Renal cortex interstitium (tissue), 15 donors: ENCODE measurements at places on chromosomes 1 and 21. TPM values are rescaled to one million over a fixed set of nuclear protein-coding genes. Genes with fewer than 3 reads are reported as not detected.

The TRAPPC3 gene
- polyA plus RNA-seq, result 61.4 TPM

The ACTL8 gene
- polyA plus RNA-seq, result 0.06 TPM

The SLC37A1 gene
- polyA plus RNA-seq, result 7.5 TPM

The NFIA gene
- 17.3 TPM for polyA plus RNA-seq

The GBP6 gene
- not detected for polyA plus RNA-seq

The CSF3R gene
- polyA plus RNA-seq, result 3.7 TPM

The LCE1B gene
- polyA plus RNA-seq, result not detected

The FCRL6 gene
- polyA plus RNA-seq, result 0.32 TPM

The ADAM30 gene
- not detected for polyA plus RNA-seq

The HNRNPCL4 gene
- 0.53 TPM for polyA plus RNA-seq

The FBXO2 gene
- 1.7 TPM for polyA plus RNA-seq

The TMEM82 gene
- 4.1 TPM for polyA plus RNA-seq

The S100A14 gene
- polyA plus RNA-seq, result 22.1 TPM

The ADCY10 gene
- polyA plus RNA-seq, result 0.40 TPM

The CHIA gene
- not detected for polyA plus RNA-seq

The FCN3 gene
- 3.3 TPM for polyA plus RNA-seq

The NADK gene
- 53.0 TPM for polyA plus RNA-seq

The GIPC2 gene
- 15.8 TPM for polyA plus RNA-seq

The IQCC gene
- polyA plus RNA-seq, result 7.7 TPM

The PLPPR4 gene
- polyA plus RNA-seq, result 2.0 TPM

The COL16A1 gene
- 36.1 TPM for polyA plus RNA-seq

The KIF2C gene
- 22.7 TPM for polyA plus RNA-seq

The RAP1GAP gene
- polyA plus RNA-seq, result 19.2 TPM

The CAMK1G gene
- polyA plus RNA-seq, result 6.6 TPM

The SPTA1 gene
- 1.1 TPM for polyA plus RNA-seq

The TP73 gene
- 0.73 TPM for polyA plus RNA-seq

The SSBP3 gene
- polyA plus RNA-seq, result 119 TPM

The L1TD1 gene
- 3.7 TPM for polyA plus RNA-seq

The LIPI gene
- 0.16 TPM for polyA plus RNA-seq

The SOAT1 gene
- polyA plus RNA-seq, result 29.5 TPM

The PTPRF gene
- 207 TPM for polyA plus RNA-seq

The CEP85 gene
- 17.9 TPM for polyA plus RNA-seq

The TM2D1 gene
- 81.1 TPM for polyA plus RNA-seq

The GNG12 gene
- 103 TPM for polyA plus RNA-seq

The GSTM5 gene
- polyA plus RNA-seq, result 42.5 TPM

The MYCL gene
- polyA plus RNA-seq, result 8.1 TPM
